ENCODE measurements at places on chromosomes 1 and 21. TPM values are rescaled to one million over a fixed set of nuclear protein-coding genes. Genes with fewer than 3 reads are reported as not detected.

Gene KTI12
- 15.0 TPM for total RNA-seq

Gene SPRR5
- not detected for total RNA-seq

Gene WARS2
- total RNA-seq: 22.8 TPM

Gene ST6GALNAC5
- total RNA-seq: 2.1 TPM

Gene PAX7
- not detected for total RNA-seq

Gene RIMKLA
- total RNA-seq: 0.88 TPM

Gene KRTAP10-1
- not detected for total RNA-seq

Gene GPR3
- 6.4 TPM for total RNA-seq

Gene ATP6V0B
- total RNA-seq: 221 TPM

Gene HTR6
- not detected for total RNA-seq

All from RPMI7951 (cell line).